ENCODE measurements at places on chromosomes 16 and 17.

- DNase-seq = no peak
Measured at GRCh38 chr17:9833922-9834321, 8.2 kb downstream of the GLP2R start.

GRCh38 chr17:61764846-61765245 is 98.5 kb downstream of the BRIP1 start:
- no peak for DNase-seq

GRCh38 chr16:23152386-23153178 is 3.3 kb upstream of the USP31 start:
- DNase-seq = no peak

DNA sequence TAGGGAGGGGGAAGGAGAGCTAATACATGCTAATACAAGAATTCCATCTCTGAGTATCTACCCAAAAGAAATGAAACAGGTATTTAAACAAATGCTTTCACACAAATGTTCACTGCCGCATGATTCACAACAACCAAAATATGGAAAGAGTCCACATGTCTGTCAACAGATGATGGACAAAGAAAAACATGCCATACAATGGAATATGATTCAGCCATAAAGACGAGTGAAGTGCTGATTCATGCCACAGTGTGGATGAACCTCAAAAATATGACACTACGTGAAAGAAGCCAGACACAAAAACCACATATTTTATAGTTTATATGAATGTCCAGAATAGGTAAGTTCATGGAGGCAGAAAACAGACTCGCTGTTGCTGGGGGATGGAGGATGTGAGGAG is 321.4 kb downstream of the FOXL1 start:
- DNase-seq = no peak

- DNase-seq = no peak
Measured at GRCh38 chr16:9941245-9941644, 241.0 kb downstream of the GRIN2A start.

- no peak for DNase-seq
Measured at GRCh38 chr17:70661342-70662222, 492.2 kb downstream of the KCNJ2 start.

GRCh38 chr17:7589204-7589868 is 558 bp downstream of the SOX15 start:
- DNase-seq = peak; percentile 77

DNA sequence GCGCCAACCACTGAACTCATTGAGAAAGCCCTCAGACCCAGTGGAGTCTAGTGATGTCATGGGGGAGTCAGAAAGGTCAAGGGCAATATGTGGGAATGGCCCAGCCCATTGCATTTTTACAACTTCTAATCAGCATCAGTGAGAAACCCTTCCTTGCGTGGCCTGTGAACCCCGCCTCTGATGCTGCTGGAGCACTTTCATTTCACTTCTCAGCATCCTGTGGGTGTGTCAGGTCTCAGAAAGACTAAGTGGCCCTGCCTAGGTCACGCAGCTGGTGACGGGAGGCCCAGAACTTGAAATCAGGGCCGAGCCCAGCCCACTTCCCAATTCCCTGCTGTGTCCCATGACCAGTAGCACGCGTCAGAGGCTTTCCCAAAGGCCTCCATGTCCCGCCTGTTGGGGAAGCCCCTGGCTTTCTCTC is 6.1 kb downstream of the DNAI2 start:
- no peak for DNase-seq

DNA sequence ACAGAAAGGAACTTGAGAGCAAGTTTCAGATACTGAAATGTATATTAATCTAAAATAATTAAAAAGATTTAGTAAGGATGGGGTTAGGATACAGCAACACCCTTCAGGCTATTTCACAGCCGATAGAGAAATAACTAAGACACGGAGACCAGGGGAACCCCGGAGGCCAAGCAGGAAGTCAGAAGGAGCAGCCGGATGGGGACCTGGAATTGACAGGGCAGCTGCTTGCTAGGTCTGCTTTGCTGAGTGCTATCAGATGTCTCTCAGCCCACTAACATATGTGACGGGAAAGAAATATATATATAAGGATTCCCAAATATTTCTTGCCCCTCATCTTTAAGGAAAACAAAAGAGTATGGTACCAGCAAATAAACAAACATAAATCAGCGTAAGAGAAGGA is 154.1 kb upstream of the CDH5 start:
- no peak for DNase-seq

DNA sequence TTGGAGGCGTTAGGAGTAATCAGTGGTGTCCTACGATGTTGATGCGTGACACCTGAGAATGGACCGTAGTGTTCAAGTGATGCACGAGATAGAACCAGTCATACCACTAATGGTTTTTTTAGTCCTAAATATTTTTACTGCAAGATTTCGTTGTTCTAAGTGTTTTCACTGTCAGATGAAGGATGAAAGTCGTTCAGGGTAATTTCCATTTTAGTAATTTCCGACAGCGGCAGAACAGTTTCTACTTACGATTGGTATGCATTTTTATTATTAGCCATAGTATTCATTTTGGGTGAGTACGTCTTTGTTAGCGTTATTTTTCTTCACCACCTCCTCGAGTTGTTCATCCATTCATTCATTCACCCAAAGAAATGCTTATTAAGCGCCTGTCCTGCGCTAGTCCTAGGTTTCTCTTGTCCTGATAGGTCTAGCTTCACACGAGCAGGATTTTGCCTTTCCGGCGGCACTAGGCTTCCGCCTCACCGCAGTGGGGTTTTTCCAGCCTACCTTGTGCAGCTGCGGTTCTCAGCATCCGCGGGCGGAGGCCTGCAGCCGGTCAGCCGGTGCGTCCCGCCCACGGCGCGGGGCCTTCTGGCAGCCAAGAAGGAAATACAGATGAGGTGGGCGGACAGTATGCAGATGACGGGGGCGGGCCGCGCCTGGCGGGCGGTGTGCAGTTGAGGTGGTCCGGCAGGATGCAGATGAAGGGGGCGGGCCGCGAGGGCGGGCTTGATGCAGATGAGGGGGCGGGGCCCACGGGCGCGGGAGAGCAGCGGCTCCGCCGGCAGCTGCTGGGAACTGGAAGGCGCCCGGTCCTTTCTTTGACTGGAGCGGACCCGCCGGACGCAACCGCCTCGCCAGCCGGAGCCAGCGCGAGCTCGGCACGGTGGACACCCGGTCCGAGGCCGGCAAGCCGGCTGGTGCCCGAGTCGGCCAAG is 146.4 kb downstream of the SPECC1 start:
- peak; percentile 97 for DNase-seq

- no peak for DNase-seq
Measured at GRCh38 chr17:36885153-36885735, 52.0 kb upstream of the LHX1 start.

GRCh38 chr17:21017861-21018260 is 24.9 kb downstream of the USP22 start:
- DNase-seq = no peak

DNA sequence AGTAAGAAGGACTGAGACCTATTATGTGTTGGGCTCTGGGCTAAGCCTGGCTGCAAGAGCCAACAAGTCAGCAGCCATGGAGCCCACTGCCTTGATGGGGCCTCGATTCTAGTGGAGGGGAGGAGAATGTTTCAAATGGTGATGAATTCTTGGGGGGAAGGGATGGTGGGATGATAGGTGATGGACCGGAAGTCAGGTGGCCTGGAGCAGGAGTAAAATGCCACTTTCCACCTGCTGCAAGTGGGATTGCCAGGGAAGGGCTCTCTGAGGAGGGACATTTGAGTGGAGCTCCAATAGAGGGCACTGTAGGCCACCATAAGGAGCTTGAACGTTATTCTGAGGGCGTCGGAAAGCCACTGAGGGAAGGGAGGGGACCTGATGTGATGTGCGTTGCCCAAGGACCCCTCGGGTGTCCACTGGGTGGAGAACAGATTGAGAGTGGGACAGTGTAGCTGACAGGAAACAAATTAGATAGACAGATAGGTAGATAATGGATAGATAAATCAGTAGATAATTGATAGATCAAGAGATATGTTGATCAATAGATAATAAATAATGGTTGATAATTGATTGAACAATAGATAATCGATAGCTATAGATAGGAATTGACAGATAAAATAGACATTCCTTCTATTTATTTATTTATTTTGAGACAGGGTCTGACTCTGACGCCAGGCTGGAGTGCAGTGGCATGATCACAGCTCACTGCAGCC is 18.2 kb upstream of the NXPH3 start:
- DNase-seq = peak; percentile 34

DNA sequence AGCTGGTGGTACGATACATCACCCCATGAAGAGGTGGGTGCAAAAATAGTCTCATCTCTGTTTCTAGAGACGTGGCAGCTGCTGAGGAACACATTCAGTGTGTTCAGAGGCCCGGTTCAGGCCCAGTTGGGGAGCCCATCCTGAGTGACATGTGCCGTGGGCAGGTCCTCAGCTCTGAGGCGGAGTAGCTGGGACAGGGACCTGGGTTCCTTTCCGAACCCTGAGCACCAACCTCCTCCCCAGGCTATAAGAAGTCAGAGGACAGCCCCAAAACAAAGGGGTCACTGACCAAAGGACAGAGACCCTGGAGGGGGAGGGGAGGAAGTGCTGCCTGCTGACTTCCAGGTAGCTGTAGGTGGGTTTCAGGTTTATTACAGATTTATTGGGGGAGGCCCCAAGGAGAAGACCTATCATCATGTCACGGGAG is 5.1 kb downstream of the LDHD start:
- no peak for DNase-seq

- no peak for DNase-seq
Measured at GRCh38 chr17:43857141-43857540, 10.2 kb downstream of the CD300LG start.

DNA sequence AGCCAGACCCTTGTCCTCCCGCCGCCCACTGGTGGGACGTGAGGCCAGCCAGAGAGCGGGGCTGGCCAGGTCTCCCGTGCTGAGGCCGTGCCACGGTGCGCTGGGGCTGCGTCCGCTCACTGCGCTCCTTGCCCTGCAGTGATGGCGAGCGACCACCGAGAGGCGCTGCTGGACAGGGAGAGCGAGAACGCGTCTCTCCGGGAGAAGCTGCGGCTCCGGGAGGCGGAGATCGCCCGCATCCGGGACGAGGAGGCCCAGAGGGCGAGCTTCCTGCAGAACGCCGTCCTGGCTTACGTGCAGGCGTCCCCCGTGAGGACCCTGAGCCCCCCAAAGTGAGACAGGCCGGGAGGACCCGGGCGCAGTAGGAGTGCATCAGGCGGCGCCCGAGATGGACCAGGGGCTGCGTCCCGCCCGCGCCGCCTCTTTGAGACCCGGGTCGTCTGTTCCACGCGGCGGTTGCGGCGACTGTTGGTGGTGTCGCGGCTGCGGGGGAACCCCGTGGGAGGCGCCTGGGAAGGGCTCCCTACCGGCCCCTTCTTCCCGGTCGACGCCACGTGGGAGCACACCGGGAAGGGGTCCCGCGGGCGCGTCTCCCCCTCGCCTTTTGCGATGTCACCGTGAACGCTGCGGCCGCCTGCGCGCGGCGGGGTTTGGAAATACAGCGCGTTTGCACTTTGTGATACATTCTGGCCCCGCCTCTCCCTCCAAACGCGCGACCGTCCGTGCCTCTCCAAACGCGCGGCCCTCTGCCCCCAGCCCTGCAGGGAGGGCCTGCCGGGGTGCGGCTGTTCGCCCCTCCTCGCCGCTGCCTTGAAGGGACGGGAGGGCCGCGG is 792 bp upstream of the RAC3 start:
- peak; percentile 87 for DNase-seq

- DNase-seq = no peak
Measured at GRCh38 chr17:79410681-79411080, 200.2 kb downstream of the RBFOX3 start.

GRCh38 chr16:29910819-29911675 is 10.8 kb downstream of the ASPHD1 start:
- no peak for DNase-seq

DNA sequence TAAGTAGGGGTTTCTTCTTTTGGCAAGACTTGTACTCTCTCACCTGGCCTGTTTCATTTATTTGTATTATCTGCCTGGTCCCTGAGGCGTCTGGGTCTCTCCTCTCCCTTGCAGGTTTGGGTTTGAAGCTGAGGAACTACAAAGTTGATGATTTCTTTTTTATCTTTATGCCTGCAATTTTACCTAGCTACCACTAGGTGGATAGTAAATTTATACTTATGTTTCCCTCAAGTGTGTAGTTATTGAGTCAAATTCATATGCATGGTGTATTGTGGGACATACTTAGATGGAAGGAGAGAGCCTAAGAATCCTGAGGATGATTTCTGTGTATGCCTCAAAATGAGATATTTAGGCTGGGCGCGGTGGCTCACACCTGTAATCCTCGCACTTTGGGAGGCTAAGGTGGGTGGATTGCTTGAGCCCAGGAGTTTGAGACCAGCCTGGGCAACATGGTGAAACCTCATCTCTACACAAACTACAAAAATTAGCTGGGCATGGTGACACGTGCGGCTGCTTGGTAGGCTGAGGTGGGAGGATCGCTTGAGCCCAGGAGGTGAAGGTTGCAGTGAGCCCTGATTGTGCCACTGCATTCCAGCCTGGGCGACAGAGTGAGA is 13.6 kb downstream of the TMEM98 start:
- no peak for DNase-seq

Data from liver (tissue), 10 donors.